ENCODE measurements at places on chromosomes 7 and 10.

DNA sequence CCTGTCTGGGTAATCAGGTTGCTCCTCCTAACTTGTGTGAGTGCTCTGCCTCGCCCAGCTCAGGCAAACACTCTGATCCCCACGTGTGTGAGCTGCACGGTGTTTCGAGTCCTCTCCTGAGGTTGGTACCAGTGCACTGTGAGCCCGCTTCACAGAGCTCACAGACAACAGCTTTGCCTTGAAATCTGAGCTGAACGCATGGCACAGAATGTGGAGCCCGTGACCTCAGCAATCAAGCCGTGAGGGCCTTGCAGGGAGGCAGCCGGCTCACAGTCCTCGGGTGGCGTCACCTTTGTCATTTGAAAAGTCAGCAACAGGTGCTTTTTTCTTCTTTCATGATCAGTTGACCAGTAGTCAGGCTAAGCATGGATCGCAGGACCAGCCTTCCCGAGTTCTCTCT lies 60.2 kb upstream of the ADGRA1 start:
- no peak for DNase-seq

DNA sequence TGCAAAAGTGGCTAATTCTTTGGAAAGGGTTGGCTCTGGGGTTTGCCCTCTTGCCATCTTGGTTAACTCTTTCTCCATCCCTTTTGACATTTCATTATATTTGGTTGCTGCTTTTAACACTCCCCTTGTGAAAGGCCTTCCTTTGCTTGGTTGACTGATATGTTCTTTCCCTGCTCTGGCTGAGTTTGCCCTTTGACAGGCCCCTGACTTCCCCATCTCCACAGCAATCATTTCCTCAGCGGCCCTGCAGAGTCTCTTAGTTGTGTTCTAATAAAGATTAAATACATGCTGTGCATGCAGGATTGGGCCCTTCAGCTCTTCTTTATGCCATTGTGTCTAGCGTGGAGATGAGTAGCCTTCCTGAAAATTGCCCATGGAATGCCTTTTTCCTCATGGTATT lies 84.5 kb upstream of the CSTF2T start:
- DNase-seq, result no peak

DNA sequence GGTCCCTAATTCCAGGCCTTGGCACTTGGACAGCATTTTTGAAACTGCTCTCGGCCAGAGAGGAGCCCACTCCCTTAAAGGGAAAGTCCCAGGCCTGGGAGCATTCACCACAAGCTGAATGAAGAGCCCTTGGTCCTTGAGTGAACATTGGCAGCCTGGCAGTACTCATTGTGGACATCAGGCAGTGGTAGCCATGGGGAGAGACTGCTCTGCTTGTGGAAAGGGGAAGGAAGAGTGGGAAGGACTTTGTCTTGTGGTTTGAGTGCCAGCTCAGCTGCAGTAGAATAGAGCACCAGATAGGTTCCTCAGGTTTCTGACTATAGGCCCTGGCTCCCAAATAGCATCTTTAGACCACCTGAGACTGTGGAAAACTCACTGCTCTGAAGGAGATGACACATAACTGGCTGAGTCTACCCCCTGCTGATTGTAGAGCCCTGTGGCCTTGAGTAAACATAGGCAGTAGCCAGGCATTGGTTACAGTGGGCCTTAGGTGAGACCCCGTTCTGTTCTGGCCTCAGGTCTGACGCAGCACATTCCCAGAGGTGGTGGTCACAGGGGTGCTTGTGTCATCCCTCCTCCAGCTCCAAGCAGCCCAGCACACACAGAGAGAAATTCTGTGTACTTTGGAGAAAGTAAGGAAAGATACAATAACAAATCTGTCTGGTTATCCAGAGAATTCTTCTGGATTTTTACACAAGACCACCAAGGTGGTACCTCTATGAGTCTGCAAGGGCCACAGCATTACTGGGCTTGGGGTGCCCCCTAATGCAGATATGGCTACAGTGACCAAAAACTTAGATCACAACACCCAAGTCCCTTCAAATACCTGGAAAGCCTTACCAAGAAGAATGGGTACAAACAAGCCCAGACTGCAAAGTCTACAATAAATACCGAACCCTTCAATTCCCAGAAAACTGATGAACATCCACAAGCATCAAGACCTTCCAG lies 153.8 kb downstream of the GNAI1 start:
- DNase-seq, result no peak

- no peak for DNase-seq
Measured at GRCh38 chr10:93079663-93080349, 6.1 kb downstream of the CYP26A1 start.

GRCh38 chr10:50605269-50605950 lies 18.3 kb downstream of the SGMS1 start:
- no peak for DNase-seq

GRCh38 chr7:121126801-121127534 lies 138.5 kb downstream of the CPED1 start:
- no peak for DNase-seq

DNA sequence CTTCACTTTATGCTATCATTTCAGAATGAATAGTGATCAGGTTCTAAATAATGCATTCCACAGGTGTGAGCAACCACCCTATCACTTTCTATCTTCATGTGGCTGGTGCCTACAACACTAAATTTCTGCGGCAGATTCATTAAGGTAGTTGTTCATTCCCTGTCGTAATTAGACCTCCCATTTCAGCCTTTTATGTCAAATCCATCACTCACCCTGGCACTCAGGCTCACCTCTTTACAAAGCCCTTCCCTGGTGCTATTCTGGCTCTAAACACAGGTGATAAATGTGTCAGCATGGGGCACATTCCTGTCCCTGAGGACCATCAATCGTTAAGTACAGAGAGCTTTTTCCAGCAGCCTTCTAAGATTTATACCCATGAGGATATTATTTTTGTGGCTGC lies 300.0 kb upstream of the C7orf33 start:
- no peak for DNase-seq

GRCh38 chr7:91082038-91082437 lies 182.2 kb upstream of the FZD1 start:
- DNase-seq, result no peak

- DNase-seq, result no peak
Measured at GRCh38 chr7:6015917-6016652, 7.0 kb downstream of the AIMP2 start.

DNA sequence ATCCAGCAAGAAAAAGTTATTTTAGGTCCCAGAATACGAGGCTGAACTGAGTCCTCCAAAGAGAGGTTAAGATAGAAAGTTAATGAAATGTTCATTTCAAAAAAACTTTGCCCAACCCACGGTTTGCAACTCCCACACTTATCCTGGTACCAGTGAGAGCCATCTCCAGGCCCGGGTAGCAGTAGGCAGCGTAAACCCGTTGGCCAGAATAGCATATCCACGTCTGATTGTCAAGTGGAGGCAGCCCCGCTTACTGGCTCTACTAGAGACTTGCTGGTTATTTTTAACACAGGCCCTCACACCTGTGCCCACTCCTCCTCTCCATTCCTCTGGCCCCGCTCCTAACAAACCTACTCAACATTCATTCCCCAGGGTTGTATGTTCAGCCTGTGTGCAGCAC lies 109.7 kb downstream of the HIP1 start:
- no peak for DNase-seq

DNA sequence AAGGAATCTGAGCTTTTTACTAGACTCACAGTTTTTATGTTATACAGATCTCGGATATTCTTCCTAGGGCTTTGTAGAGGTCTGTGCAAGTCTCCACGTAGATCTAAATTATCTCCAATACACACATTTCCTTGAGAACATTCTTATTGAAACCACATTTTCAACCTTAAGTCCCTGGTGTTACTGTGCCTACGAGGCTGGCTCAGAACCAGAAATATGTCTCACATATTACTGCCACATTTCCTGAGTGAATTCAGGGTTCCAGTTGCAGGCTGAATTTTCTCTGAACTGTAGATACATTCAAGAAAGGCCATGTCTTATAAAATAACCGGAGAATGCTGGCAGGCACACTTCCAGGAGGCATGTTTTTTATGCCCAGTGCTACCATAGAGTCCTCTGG lies 46.5 kb downstream of the INHBA start:
- DNase-seq, result no peak

DNA sequence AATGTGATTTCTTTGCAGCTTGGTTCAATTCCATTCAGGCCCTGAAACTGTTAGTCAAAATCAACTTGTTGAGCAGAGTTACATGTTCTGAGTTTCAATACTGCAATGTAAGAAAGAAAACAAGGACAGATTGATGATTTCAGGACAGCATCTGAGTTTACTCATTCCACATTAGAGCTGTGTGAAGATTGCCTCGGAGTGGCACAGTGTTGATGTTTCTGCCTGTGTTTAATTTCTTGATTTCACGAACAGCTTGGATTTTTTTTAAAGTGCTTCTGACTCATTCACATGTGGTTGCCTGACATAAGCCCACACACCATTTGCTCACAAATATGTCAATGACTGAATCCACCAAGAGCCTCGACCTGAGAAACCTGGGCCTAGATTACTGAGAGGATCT lies 101.2 kb upstream of the PARD3 start:
- DNase-seq, result no peak

GRCh38 chr7:130207642-130208041 lies at the start of gene SSMEM1:
SSMEM1 (plus strand) TSS chr7:130207860; CDS start chr7:130207911, 51 bp downstream.
- no peak for DNase-seq

GRCh38 chr7:24743471-24743870 lies 13.8 kb downstream of the GSDME start:
- no peak for DNase-seq

- DNase-seq, result no peak
Measured at GRCh38 chr10:1210667-1211066, 154.5 kb downstream of the WDR37 start.

GRCh38 chr10:98433881-98434732 lies 12.6 kb downstream of the HPS1 start:
- no peak for DNase-seq

DNA sequence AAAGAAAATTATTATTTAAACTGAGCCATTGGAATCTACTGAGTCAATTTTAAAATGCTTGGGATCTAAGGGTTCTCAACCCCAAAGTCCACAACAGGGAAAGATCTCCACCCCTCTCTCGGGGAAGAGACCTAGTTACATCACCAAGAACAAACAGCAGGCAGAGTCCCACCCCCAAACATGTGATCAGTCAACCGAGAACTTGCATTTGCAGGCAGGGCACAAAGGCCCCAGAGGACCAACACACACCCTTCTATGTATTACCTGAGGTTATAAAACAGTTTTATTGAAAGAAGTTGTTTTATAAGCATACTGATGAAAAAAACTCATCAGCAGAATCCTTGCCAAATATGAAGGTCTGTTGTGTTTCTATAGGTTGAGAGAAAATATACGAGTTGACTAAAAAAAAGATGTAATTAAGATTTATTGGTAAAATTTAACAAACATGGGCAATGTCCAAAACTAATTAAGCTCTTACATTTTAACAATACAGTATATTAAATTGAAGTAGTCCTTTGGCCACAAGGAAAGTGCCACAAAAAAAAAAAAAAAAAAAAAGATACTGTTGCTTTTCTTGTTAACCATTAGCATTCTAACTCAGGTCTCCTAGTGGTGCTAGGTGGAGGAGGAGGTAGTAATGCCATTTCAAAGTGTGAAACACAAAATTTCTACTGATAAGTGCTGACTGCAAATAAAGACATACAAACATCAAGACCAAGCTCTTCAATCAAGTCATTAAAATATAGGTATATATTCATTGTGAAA lies 975 bp upstream of the USP54 start:
- DNase-seq, result no peak

GRCh38 chr10:1085258-1085657 lies 29.1 kb downstream of the WDR37 start:
- no peak for DNase-seq

GRCh38 chr7:117871401-117871777 lies 1.9 kb downstream of the CTTNBP2 start:
- DNase-seq, result no peak

GRCh38 chr10:17278607-17279240 lies 50.7 kb downstream of the VIM start:
- DNase-seq, result no peak

DNA sequence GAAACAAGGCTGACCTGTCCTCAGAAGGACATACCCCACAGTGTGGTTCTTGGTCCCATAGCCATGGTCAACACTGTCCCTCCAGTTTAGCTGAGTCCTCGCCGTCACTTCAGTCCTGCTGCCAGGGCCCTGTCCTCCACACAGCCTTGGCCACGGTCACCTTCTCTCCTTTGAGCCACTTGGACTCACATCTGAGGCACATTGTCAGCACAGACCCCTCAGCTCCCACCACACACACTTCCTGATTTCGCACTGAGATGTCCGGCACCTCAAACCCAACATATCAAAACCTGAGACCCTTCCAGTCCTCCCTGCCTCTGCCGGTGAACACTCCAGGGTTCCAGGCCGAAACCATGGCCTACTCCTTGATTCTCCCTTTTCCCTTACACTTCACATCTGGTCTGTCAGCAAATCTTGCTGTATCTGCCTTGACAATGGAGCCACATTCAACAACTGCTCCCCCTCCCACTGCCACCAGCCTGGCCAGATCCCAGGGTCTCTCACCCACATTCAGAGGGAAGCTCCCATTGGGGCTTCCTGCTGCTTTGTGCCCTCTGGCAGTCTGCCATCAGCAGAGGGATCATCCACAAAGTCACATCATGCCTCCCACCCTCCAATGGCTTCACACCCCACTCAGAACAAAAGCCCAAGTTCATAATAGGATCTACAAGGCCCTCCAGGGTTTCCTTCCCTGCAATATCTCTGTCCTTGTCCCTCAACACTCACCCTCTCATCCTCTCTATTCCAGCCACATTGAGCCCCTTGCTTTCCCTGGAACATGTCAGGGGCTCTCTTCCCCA lies 219.6 kb upstream of the SHH start:
- DNase-seq, result no peak

DNA sequence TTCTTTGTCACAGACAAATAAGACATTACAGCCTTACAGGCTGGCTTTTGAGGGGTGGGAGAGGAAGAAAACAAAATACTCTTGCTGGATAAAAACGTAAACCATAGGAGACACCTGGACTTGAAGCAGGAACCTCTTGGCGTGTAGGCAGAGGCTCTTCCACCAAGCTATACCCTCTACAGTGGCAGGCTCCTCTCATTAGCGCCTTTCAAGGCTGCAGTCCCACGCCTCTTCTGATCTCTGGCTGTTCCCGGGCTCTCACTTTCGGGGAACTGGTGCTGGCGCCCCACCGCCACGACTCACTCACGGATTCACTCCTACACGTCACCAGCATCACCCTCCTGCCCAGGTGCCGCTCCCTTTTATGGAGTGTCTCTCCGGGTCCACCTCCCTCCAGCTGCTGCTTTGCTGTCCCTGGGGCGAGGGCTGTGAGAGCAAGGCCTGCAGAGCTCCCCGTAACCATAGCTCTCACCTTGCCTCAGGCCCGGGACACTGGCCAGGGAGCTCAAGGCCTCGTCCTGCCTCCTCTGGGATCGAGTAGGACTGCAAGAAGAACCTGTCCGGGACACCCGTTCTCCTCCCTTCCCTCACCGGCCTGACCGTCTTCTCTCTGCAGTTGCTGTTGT lies 62.6 kb downstream of the ZNF777 start:
- no peak for DNase-seq

GRCh38 chr10:117539903-117540639 lies 2.5 kb upstream of the EMX2 start:
- no peak for DNase-seq

- DNase-seq, result no peak
Measured at GRCh38 chr10:33154590-33154989, 179.9 kb downstream of the NRP1 start.

All from COR-L47 (cell line).